ENCODE measurements at places on chromosomes 6 and 20.

GRCh38 chr6:154548130-154548830 lies 37.8 kb upstream of the CNKSR3 start:
- DNase-seq, result peak; percentile 33

- no peak for DNase-seq
Measured at GRCh38 chr20:49593466-49594142, 25.7 kb upstream of the PTGIS start.

- DNase-seq, result no peak
Measured at GRCh38 chr6:53938810-53939209, 144.0 kb downstream of the LRRC1 start.

- DNase-seq, result no peak
Measured at GRCh38 chr6:169452117-169452868, 198.6 kb upstream of the THBS2 start.

- DNase-seq, result no peak
Measured at GRCh38 chr20:10502098-10502526, 67.0 kb downstream of the SLX4IP start.

DNA sequence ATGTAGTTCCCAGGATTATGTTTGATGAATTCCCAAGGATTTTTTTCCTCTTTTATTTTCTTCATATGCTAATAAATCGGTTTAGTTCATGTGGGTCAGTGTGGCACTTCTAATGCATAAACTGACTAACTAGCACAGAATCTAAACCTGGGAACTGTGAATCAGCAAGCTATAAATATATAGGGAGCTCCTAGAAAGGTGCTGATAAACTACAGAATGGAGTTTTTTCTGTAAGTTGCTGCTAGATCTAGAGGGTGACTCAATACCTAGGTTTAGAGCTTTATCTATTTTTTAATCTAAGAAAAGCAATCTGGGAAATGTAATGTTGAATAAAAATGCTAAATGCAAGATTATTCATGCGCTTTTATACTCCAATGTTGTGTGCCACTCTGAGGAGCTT lies 118.8 kb upstream of the PTCHD4 start:
- no peak for DNase-seq

DNA sequence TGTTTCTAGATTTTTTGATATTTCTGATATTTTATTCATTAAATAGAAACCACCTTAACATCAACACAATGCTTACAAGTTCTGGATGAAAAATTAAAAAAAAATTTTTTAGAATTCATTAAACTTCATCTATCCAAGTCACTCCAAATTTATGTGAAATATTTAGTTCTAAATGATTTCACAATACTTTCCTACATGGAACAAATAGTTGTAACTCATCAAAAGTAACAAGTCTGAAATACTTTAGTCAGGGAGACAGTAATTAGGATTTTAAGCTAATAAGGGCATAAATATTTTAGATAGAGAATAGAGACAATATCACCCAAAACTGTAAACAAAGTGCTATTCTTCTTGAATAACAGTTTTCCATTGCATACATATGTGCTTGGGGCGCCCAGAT lies 147.8 kb downstream of the HIVEP2 start:
- DNase-seq, result no peak

DNA sequence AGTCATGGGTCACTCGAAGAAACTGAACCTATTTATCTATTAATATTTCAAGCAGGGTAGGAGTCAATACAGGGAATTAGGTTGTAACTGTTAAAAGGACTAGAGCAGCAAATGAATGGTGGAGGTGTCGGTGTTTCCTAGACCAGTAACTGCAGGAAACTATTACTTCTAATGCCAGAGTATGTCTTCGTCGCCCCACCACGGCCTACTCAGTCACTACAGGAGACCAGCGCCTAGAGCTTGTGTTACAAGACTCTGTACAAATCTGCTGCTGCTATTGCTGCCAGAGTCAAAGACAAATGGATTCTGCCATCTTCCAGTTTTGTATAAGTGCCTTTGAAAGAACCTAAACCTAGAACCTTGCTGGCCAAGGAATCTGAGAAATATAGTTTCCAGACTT lies 343.9 kb downstream of the SOX4 start:
- no peak for DNase-seq

DNA sequence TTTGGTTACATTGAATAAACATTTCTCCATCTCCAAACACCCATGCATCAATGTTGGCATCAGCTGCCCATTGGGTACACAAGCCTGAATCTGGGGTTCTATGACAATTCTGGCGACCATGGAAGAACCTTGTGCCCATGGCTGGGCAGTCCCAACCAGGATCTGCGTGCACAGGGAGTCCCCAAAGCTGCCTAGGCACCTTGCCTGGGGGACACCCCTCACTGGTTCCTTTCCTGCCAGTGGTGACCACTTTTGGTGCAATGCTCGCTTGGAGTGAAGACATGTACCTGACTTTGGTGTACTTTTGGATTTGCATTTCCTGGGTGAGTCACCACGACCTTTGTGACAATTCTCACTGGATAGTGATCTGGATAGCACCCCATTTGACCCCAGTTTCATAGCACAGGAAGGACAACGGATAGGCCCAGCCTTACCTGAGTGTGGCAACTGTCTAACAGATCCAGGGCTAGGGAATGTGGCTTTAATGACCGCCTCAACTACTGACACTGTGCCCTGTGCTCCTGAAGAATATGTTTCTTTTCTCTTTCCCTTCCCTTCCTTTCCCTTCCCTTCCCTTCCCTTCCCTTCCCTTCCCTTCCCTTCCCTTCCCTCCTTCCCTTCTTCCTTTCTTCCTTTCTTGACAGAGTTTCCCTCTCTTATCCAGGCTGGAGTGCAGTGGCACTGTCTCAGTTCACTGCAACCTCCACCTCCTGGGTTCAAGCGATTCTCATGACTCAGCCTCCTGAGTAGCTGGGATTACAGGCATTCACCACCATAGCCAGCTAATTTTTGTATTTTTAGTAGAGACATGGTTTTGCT lies 7.1 kb downstream of the SPINT3 start:
- no peak for DNase-seq

- no peak for DNase-seq
Measured at GRCh38 chr6:19860235-19860877, 23.2 kb downstream of the ID4 start.

DNA sequence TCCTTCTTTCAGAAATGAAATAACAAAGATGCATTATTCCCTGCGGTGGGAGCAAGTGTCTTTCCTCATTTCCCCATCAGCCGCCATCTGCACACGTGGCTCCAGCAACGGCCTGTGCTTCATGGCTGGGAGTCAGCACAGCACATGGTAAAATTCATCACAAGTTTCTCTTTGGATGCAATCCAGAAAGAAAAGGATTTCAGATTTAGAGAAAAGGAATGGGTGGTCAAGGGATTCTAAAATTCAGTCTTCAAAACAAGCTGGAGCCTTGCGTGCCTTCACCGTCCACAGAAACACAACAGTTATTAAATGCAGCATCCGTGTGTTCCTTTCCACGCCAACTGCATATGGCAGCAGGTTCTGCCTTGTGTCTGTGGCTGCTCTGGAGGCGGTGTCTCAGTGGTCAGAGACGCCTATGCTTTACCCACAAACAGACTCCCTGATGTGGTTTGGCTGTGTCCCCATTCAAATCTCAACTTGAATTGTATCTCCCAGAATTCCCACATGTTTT lies 107.6 kb downstream of the THBS2 start:
- no peak for DNase-seq

DNA sequence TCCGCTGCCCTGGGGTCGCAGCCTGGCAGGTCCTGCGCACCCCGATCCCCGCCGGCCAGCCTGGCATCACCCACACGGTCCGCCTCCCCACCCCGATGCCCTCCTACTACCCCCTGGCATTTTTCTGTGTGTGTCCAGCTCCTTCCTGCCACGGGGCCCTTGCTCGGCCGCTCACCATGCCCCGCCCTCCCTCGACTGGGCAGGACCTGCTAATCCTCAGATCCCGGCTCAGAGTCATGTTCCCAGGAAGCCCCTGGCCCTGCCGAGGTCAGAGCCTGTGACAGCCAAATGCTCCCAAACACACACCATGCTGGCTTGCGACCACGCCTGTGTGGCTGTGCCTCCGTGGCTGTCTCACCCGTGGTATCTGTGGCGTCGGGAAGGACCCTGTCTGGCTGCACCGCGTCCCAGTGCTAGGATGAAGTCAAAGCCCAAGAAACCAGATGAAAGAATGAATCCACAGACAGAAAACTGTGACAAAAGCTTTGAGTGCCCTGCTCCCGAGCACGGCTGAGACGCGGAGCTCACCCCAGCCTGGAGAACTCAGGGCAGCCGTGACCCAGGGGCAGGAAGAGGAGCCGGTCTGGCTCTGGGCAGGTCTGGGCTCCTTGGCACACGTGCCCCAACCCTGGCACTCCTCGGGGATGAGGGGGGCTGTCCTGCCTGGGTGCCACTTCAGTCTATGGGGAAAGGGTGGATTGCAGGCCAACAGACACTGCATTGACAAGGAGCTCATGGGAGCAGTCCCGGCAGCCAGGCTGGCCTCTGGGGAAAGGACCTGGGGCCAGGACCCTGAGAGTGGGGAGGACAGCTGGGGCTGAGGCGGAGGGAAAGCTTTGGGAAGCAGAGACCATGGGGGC lies 20.8 kb upstream of the SLCO4A1 start:
- DNase-seq, result no peak

DNA sequence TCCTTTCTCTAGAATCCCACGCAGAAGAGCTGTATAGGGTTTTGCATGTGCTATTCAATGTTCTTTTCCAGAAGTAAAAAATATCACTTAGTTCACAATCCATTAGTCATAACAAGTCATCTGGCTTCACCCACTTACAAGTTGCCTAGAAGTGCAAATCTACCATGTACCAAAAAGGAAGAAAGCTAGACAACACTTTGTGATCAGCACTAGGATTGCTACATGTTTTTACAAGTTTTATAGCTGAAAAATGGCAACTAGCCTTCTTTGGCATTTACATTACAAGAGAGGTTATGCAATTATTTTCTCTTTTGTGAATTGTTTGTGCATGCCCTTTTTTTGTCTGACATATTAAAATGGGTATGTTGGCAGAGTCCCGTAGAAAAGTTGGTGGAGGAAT lies 85.6 kb upstream of the PTPRK start:
- DNase-seq, result no peak

- DNase-seq, result peak; percentile 59
Measured at GRCh38 chr6:135586844-135587243, 89.3 kb upstream of the AHI1 start.

DNA sequence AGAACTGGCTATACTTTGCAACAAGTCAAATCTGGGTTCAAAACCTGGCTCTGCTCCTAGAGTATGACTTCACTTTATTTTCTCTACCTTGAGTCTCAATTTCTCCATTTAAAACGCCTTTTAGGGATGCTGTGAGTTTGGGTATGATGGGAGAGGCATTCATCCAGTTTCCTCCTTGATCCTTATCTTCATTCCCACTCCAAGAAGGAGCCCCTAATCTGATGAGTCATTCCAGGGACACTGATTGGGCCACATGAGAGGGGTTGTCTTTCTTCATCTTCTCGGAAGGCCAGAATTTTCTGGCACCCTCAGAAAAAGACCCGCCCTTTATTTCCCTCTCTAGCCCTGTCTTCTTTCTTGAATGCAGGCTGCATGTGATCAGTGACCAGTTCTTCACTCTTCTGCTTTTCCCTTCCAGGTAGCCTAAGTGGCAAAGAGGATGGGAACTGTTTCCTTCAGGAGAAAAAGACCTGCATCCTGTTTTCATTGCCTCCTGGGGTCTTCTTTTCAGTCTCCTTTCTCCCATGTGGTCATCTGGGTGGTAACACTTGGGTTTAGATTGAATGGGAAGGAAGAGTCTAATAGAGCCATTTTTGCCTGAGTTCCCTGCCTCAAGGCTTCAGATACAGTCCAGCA lies 32.1 kb upstream of the PNRC1 start:
- DNase-seq, result no peak

DNA sequence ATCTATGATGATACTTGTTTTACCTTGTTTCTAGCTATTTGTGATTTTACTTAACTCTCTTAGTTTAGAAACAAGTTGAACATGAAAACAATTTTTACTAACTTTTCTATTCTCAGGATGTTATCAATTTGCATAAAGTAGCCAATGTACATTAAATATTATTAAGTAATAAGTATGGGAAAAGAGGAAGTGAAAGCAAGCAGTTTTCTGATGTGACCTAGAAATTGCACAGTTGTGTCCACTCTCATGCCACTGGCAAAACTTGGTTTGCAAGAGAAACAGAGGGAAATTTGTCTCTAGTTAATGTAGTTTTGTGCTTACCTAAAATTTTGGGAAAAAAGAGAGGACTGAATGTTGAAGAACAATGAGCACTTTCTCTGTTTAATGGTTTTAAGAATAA lies 19.2 kb upstream of the TSPYL1 start:
- peak; percentile 16 for DNase-seq

DNA sequence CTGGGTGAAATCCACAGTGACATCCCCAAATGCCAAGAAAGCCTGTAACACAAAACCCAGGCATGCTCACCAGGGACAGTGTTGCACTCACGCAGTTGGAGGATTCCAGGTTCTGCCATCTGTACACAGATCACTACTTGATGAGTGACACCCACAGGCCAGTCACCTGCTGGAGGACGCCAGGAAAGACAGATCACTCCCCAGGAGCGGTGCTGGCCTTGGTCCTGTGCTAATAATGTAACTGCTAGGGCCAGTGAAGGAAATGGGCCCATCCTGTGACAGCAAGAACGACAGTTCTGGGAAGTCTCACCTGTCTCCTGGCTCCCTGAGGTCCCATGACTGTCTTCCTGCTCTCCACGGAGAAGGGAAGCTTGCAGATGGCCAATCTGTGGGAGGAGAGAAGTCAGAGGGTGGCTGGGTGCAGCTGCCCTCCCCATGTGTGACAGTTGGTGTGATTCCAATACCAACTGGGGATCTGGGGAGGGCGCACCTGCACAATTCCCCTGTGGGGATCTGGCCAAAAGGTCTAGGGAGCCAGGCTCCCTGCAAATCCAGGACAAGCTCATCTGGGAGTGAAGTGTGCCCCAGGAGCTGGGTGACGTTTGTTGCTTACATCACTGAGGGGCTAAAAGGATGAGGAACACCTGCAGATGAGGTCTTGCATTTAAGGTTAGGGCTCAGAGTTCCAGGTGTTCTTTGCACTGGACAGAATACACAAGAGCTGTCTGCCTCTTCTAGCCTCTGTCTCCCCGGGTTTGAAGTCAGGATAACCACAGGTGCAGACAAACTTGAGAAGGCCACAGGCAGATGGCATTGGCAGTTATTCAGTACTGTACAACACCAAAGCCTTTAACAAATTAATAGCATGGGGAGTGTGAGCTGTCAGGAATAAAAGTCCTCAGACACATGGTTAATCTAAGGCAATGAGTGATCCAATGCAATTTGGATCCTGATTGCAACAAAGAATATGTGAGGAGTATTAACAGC lies 10.3 kb downstream of the ZNF337 start:
- DNase-seq, result peak; percentile 71

- DNase-seq, result no peak
Measured at GRCh38 chr20:23142162-23143050, 56.3 kb upstream of the CD93 start.

DNA sequence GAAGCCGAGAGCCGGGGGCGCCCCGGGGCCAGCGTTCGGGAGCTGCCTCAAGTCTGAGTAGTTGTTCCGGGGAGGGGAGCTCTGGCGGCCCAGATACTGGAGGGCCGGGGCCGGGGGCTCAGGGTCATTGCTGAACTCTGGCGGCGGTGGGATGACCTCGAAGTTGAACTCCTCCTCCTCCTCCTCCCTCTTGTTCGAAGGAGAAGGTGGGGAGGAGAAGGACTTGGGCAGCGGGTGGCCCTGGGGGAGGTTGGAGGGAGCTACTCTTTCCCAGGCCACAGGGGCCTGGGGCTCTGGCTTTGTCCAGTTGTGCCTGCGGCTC lies 37.7 kb downstream of the C6orf132 start:
- DNase-seq, result no peak
